Stimulated activated CD8-positive, alpha-beta memory T cell treated with anti-CD3 and anti-CD28 coated beads, Interleukin-2, amount 100 ng/mL, for 1 hour (primary cell): ENCODE measurements at places on chromosomes 12 and 14.

DNA sequence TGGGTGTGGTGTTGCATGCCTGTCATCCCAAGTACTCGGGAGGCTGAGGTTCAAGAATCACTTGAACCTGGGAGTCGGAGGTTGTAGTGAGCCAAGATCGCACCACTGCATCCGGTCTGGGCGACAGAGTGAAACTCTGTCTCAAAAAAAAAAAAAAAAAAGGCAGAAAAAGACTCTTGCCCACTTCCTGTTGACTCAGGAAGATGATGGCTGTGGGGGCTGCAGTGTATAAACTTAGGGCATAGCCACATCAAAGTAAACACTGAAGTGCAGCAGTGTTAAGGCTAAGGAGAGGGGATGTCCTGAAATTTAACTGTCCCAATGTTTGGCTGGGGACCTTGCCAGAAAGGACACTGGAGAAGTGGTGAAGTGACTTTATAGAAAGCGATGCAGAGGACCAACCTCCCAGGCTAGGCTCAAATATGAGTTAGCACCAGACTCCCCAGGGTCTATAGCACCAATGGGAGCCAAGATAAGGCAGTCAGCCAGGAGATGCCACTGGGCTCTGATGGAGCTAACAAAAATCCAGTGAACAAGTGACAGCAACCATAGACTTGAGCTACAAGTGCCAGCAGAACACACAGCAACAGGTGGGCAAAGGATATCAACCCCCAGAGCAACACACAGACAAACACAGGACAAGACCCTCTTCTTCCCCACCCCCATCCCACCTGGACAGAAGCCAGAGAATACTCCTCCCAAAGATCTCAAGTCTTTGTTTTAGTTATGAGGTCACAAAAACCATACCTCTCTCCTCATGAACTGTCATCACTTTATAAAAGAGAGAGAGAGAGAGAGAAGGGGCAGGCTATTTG, 28.0 kb downstream of the NELL2 start:
- peak; percentile 39 for DNase-seq

DNA sequence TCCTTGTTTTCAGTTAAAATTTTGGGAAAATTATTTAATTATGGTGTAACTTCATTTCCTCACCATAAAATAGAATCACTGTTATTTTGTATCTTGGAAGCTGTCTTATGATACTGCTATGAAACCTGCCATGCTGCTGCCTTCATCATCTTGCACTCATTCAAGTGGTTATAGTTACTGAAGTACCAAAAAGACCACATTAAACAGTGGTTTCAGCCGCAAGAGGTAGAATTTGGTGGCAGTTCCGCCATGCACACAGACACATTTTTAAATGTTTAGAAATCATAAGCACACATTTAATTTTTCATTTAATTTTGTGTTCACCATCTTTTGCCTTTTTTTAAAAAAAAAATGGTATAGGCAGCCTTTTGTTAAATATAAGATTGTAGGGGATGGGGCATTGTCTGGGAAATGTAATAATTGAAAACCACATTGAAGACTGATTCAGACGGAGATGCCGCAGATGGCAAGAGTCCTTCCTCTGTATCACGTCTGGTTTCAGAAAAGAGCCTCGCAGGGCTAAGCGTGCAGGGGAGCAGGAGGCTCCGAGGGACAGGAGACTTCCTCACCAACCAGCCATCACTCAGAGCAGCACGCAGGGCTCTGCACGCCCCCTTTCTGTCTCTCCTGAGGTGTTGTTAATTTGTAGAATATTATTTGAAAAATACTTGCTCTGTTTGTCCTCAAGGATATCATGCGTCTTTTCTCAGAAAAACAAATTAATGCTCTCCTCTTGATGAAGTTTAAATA, 115.2 kb upstream of the PELI2 start:
- no peak for DNase-seq

- DNase-seq: no peak
Measured at GRCh38 chr12:124995200-124995961, 1.9 kb downstream of the BRI3BP start.

DNA sequence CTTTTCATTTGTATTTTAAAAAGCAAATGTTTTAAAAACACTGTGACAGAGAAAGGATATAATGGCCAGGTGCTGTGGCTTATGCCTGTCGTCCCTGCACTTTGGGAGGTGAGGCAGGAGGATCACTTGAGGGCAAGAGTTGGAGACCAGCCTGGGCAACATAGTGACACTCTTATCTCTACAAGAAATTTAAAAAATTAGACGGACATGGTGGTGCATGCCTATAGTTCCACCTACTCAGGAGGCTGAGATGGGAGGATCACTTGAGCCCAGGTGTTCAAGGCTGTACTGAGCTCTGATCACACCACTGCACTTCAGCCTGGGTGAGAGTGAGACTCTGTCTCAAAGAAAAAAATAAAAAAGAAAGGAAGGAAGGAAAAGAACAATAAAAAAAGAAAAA, 7.8 kb downstream of the RFX4 start:
- no peak for DNase-seq

DNA sequence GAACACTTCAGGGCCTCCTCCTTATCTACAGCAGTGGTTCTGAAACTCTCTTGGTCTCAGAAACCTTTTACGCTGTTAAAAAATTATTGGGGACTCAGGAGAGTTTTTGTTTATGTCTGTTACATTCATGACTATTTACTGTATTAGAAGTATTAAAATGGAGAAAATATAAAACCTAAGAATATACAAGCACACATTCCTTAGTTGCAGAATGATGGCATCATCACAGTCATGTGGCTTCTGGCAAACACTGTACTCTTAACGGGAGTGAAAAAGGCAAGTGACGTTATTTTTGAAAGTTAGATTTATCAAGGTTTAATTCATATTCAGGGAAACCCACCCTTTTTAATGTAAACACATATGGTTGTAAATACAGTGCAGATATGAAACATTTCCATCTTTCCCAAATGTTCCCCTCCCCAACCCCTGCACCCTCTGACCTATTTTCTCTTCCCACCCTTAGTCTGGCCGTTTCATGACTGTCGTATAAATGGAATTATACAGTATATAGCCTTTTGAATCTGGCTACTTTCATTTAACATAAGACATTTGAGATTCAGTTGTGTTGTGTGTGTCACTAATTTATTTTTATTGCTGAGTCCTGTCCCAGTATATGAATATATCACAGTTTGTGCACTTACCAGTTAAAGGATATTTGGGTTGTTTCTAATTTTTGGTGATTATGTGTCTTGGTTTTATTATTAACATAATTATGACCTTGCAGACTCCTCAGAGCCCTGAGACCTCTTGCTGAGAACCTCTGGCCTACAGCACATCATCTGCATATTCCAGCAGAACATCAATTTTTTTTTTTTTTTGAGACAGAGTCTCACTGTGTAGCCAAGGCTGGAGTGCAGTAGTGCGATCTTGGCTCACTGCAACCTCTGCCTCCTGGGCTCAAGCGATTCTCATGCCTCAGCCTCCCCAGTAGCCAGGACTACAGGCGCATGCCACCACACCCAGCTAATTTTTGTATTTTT, 457.0 kb downstream of the PCNX1 start:
- DNase-seq: no peak

- DNase-seq: no peak
Measured at GRCh38 chr14:81331229-81332021, 68.7 kb downstream of the STON2 start.

- no peak for DNase-seq
Measured at GRCh38 chr12:119994892-119995658, 6.0 kb downstream of the BICDL1 start.

DNA sequence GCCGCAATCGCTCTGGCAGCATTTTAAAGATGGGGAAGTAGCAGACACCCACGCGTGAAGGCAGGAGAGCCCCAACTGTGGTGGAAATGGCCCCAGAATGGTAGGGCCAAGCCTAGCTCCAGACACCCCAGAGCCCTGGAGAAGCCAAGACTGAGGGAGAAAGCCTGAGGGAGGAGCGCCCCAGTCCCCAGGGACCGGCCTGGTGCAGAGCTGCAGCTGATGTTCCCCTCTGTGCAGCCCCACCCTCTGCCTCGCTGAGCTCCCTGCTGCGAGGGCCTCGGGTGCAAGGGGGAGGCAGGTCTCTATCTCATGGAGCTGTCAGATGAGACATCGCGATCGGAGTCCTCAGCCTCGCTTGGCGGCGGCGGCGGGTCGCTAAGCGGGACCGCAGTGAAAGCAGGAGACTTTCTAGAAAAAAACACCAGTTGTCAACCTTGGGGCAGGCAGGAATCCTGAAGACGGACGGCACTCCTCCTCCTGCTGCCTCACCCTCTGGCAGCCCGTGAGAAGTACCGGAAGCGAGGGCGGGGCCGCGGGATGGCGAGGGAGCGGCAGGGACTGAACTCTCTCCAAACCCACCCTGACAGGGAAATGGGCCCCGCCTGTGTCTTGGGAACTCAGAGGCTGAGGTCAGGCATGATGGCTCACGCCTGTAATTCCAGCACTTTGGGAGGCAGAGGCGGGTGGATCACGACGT, 6.0 kb downstream of the GAPDH start:
- DNase-seq: no peak

DNA sequence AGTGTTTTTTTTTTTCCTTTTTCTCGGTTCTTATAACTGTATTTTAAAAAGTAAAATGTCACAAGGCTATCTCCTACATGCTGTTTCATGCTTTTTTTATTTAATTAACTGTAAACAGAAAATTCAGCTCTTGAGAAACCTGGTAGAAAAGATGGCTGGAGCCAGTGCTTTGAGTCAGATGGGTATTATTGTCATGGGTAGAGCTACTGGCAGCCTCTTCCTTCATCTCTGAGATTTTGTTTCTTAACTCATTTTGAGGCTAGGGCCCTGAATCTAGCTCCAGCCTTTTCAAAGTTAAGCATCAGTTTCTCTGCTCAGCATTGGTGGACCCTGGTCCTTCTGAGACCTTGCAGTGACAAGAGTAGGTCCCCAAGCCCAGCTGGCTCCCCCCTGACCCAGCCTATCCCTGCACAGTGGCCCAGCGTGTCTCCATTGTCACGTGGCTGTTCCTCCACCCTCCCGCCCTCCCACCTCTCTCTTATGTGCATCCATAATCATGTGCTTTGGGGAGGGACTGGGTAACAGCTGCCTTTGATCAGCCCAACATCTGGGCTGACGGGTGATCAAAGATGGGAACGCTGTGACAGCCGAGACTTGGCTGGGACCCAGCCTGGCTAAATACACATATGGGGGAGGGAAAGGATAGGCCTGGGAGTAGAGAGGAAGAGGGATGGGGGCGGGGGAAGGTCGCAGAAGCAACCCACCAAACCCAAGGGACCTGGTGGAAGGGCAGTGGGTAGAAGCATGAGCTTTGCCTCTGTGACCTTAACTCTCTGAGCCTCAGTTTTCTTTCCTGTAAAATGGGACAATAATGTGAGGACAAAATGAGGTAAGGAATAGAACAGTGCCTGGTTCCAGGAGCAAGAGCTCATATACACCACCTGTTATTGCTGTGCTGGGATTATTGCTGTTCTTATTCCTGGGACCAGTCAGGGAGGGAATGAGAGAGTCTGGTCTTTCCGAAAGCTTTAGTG, 24.4 kb upstream of the RBM19 start:
- DNase-seq: no peak

DNA sequence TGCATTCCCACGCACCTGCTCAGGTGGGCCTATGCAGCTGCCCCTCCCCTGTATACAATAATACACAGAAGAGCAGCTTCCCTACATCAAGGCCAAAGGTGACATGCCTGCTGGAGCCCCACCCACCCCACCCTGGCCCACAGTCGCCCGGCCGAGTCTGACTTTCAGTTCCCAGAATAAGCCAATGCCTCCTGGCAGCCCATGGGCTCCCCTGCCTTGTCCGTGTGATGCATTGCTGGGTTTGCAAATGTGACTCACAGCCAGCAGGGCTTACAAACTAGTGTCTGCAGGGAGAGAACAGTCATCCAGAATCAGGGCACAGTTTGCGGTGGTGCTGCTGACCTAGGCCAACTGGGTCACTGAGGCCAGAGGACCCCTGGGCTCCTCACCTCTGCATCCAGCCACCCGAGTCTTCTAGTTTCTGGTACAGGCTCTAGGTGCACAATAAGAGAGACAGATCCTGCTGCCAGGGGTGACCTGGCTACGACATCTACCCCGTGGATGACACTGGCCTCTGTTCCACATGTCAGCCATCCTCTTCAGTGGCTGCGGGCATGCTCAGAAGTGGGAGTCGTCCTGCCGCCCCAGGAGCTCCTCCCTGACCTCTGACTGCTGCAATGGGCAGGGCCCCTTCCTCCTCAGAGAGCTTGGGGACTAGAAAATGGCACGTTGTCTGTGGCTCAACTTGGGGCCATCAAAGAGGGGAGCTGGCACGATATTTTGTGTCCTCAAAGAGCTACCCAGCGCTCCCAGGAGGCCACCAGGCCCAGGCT, 84.5 kb downstream of the CHGA start:
- no peak for DNase-seq

DNA sequence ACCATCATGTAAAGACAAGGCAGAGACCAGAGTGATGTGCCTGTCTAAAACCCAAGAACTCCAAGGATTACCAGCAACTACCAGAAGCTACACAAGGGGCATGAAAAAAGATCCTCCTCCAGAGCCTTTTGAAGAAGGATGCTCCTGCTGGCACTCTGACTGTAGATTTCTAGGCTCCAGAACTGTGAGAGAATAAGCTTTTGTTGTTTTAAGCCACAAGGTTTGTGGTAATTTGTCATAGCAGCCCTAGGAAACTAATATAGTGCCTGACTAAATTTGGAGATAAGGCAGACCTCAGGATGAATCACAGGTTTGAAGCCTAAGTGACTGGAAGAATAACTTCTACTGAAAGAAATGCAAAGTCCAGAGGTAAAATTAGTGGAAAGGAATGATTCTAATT, 132.9 kb downstream of the CEP83 start:
- DNase-seq: no peak

- DNase-seq: no peak
Measured at GRCh38 chr14:48616931-48617330, 941.5 kb upstream of the MDGA2 start.

- no peak for DNase-seq
Measured at GRCh38 chr12:128800606-128801005, 23.2 kb downstream of the SLC15A4 start.

- DNase-seq: no peak
Measured at GRCh38 chr12:16474801-16475200, 127.4 kb downstream of the MGST1 start.

DNA sequence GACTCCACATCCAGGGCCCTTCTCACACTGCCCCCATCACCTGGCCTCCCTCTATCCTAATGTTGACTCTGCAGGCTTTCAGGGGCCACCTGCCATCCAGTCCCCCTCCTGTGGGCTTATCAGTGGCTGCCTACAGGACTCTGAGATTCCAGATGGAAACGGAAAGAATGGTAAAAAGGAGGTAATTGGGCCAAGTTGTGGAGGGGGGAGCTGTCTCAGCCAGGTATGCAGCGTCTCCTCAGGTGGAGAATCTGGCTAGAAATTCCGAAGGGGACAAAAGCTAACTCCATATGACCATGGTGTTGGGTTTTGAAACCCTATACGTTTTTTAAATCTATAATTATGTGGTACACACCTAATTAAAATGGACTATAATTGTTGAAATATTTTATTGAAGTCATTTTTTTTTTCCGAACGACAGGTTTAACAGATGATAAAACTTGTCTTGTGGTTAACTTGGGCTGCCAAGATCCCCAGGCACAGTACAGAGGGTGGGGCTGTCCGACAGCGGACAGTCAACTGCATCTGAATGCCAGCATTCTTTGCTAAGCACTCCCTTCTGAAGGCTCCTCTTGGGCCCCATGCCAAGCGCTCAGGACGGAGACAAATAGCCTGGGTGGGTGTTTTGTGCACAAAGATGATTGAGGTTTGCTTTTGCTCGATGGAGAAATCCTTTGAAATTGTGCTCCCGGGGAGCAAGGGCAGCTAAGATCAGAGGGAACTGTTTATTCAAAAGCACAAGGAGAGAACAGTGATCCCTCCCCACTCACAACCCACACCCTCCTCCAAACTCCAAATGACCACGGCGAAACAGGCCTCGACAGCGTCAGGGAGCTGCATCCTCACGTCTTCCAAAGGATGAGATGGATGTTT, 365.6 kb downstream of the BCL11B start:
- DNase-seq: no peak
